ENCODE measurements at places on chromosomes 7 and 10.

DNA sequence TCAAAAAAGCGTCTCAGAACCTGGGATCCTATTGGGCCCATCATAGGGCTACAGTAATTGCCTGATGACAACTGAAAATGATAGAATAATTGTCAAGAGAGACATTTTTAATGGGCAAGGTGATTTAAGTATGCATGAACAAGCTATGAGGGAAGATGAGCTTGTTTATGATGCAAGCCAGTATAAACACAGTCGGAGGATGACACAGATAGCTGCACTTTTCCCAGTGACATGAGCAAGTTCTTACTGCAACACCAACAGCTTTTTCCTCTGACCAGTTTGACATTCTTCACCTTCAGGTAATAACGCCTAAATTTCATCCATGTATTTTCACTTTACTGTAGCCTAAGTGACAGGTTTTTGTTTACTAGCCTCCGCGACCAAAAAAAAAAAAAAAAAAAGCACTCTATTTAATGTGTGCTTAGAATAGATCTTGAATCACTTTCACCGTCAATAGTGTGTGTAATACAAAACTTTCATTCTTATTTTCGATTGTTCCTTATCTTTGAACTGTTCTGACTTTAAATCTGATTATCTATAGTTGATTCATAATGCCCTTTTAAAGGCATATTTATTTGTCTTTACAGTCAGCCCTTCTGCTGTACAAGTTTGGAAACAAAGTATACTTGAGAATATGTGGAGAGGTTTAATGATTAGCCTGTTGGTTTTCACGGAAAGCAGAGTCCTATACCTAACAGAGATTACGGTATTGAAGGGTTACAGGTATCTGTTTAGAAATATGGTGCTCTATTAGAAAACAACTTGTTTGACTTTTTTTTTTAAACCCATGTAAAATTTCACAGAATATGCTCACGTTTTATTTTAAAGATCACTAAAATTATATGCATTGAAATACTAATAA is 1.7 kb downstream of the FOXP2 start:
- DNase-seq, result no peak

DNA sequence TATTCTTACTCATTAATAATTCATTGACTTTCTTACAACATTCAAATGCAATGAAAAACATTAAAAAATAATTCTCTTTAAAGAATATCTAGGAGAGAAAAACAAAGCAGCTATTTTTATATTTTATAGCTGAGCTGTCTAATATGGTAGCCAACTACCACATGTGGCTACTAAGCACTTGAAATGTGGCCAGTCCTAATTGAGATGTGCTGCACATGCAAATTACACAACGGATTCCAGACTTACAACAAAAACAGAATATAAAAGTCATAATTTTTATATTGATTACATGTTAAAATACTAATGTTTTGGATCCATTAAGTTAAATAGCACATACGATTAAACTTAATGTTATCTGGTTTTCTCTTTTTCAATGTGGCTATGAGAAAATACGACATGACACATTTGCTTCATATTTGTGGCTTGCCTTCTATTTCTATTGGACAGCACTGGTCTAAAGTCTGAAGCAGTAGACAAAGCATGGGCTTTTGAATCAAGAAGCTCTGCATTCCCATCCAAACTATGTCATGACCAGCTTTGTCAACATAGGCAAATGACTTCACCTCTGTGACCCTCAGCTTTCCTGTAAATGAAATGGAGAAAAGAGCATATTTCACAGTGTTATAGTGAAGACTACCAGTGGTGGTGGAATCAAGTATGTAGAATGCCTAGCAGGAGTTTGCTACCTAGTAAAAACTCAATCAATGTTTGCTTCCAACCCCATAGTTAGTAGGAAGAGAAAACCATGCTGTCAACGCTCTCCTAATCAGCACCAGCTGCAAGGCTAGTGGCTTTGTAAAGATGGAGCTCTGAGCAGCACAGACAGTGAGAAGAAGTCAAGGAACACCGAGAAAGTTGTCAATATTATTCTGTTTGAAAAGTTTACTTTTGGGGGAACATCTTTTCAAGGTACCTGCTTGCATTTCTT is 37.1 kb upstream of the GDF10 start:
- no peak for DNase-seq

GRCh38 chr10:72039377-72039776 is 49.0 kb downstream of the SPOCK2 start:
- no peak for DNase-seq

DNA sequence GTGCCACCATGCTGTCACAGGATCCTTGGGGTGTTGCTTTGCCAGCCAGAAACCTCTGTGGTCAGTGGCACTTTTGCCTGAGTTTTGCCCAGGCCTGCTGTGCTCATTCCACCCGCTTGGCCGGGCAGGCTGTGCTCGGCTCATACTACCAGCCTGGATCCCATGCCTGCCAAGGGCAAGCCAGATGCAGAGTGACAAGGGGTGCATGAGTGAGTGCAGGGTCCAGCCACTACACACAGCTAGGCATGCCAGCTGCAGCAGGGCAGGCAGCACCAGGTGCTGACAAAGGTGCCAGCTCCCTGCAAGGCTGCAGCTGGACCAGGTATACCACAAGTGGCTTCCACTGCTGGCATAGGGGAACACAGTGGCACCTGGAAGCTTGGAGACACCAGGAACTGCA is 28.6 kb downstream of the C10orf67 start:
- DNase-seq, result no peak

DNA sequence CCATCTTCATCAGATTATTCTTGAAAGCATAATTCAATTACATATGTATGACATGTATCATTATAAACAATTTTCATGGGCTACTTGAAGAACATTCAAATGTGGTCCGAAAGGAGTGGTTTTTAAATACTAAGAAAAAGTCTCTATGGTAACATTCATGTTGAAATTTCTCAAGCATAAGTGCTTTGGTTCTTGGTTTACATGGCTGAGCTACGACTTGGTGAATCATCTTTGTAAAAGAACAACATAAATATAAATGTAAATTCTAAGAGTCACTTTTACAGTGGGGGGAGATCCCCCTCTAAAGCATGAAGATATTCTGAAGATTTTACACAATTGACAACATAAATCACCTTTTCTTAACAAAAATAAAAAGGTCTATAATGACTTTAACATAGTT is 118.6 kb downstream of the MAGI2 start:
- no peak for DNase-seq
